ENCODE measurements at places on chromosomes 4 and X.
A peak's percentile ranks its signal among the peaks of the same experiment; 100 is the strongest.

DNA sequence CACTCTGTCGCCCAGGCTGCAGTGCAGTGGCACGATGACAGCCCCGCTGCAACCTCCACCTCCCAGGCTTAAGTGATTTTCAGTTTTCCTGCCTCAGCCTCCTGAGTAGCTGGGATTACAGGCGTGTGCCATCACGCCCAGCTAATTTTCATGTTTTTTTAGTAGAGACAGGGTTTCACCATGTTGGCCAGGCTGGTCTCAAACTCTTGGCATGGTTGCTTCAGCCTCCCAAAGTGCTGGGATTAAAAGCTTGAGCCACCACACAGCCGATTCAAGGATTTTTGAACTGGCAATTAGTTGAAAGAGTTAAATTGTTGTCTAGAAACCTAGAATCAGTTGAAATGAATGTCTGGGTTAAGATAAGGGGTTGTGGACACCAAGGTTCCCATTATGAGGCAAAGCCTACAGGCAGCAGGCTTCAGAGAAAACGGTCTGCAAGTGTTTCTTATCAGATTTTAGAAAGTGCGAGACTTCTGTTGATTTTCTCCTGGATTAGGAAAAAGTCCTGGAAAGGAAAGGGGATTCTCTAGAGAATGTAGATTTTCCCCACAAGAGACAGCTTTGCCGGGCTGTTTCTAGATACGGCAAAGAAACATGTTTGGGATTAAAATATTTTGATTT lies 8.3 kb upstream of the CCNI start:
- DNase-seq: peak; percentile 24

DNA sequence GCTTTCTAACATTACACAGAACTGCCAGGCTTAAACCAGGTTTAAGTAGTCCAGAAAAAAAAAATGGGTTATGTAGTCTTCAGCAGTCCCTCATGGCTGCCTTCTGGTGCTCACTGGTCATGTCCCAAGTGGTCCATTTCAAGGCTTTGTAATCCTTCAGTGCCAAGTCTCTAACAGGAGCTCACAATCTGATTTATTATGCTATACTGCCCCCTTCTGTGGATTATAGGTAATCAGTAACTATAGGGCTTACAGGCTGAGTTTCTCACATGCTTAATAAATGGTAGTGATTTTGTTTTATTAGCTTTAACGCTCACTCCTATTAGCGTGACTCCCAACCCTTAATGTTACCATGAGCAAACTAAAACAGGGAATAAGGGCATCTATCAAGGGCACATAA lies 92.5 kb upstream of the EDA2R start:
- no peak for DNase-seq

- DNase-seq: peak; percentile 9
Measured at GRCh38 chrX:40573763-40574162, 7.0 kb upstream of the ATP6AP2 start.

DNA sequence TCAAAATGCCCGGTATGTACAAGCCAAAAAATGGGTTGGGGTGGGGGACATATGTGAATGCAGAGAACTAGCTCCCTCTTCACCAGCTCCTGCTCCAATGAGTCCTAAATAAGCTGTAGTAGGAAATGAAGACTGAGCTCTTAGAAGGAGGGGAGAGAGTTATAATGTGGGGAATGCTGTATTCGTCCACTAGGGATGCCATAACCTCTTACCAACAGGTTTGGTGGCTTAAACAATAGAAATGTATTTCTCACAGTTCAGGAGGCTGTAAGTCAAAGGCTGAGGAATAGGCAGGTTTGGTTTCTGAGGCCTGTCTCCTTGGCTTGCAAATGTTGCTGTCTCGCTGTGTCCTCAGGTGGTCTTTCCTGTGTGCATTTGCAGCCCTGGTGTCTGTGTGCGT lies 4.4 kb upstream of the INPP4B start:
- DNase-seq: no peak

GRCh38 chrX:80537096-80537495 lies 116.8 kb downstream of the TENT5D start:
- DNase-seq: no peak

GRCh38 chr4:120051253-120051652 lies 15.4 kb downstream of the MAD2L1 start:
- no peak for DNase-seq

All from amniotic epithelial cell (primary cell).